ENCODE measurements at places on chromosomes 12 and 14.

DNA sequence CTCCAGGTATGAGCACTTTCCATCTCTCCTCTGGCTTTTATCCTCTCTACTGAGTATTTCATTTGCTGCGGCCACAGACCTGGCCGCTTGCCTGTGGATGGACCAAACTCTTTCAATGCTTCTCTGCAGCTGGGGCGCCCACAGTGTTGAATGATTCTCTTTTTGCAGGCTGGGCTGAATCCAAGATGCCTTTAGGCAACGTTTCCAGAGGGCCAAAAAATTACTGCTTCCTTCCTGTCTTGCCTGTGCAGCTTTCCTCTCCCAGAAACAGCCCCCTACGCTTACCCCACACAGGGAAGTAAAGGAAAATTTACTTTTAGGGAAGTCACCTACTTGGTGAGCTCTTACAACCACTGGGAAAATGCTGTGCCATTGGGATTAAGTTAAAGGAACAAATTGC is 55.6 kb upstream of the JDP2 start:
- DNase-seq, result no peak

DNA sequence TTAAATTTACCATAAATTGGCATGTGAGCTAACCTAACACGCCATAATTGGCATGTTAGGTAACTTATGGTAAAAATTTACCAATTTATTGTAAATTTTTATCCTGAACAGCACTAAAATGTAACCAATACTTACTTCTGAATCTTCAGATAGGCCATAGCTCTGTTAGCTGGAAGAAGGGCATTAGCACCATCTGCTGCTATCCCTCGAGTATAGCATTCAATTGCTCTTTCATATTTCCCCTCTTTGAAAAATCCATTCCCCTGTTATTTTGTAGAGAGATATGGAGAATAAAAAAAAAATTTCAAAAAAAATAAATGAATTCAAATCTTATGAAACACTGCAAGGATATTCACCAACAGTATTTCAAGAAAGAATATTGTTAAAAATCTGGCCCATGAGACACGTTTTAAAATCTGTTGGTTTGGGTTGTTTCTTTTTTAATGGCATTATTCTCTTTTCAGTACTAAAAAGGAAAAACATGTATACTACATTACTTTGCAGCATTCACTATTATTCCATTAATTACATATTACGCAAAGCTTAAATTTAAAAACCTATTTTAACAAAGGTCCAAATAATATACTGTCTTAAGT is 19.1 kb downstream of the RPAP3 start:
- DNase-seq, result no peak

GRCh38 chr14:73472185-73473114 is 14.1 kb upstream of the NUMB start:
- DNase-seq, result no peak

- DNase-seq, result no peak
Measured at GRCh38 chr12:114580306-114580705, 103.7 kb downstream of the TBX3 start.

DNA sequence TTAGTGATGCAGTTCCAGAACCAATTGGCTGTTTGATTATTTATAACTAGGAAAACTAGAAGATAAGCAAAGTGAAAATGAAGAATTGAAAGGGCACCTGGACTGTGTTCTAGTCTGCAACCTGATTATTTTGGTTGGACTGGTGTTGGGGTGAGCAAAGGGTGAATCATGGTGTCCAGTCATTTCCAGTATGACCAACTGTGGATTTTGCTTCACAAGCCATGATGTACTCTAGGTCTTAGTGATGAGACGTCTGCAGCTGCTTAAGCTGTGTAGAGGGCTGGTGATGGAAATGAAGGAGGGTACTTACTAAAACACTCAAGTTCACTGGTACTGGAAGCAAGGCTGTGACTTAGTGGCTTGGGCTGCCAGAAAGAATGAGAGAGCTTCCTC is 193.2 kb upstream of the FRMD6 start:
- no peak for DNase-seq

DNA sequence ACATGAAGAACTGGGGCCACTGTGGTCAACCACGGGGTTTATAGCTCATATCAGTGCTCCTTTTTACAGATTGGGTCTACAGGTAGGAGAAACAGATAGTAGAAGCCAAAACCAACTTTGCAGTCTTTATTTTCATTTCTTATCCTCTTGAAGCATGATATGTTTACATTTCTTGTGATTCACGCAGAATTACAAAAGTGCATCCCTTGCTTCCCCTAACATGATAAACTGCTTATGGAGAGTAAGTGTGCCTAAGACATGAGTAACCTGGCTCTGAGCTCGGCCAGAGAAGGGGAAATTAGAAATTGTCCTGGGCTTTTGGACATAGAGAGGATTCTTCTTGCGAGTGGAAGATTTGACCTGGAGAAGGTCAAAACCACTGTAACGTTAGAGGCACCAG is 18.4 kb downstream of the PWP1 start:
- no peak for DNase-seq

DNA sequence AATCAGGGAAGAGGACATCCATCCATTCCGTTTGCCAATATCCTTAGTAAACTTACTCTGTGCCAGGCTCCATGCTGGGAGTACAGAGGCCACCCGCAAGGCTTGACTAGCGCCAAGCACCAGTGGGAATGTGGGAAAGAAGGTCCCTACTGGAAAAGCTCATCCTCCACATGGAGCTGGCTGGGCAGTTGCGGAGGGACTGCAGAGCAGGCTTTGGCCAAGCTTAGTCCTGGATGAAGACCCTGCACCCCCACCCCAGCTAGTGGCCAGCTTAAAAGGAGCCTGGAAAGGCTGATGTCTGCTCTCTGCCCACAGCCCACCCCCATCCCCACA is 22.4 kb upstream of the EIF2B2 start:
- no peak for DNase-seq

GRCh38 chr12:81617915-81618314 is 141.2 kb downstream of the PPFIA2 start:
- no peak for DNase-seq

DNA sequence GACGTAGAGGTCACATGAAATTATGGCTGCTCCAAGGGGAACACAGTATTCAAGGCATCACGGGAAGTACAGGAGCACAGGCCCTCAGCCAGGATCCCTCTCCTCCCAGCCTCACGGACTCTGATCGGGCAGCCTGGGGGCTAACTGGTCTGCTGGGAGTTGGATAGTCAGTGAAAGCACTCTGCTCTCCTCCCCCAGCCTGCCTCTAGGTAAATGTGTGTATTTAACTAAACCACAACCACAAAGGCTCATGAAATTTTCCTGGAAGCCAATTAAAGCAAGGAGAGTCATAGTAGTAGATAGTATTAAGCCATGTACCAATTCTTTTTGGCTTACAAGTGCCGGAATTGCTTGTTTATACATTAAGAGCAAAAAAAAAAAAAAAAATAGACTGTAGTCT is 254.3 kb downstream of the MSRB3 start:
- DNase-seq, result no peak

DNA sequence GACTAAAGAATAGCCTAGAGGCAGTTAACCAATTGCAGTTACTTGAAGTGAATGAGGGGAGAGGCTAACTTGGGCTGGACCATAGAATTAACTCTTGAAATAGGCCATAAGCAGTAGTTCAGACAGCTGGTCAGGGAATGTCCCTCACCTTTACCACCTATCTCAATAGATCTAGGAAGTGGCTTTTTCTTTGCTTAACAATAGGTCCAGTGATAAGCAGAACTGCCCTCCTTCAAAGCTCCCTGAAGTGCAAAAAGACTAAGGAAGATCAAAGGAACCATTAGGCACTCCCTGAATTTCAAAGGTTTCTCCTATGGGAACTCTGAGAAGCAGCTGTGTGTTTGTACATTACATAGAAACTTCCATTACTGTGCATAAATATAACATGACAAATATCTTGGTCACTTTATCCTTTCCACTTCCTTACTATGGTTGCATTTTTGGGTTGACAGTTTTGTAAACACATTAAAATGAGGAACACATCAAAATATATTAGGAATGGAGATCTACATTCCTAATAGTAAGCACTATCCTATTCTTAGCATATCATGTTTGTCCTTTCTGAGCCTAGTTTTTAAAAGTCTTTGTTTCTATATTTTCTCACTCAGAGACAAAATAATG is 7.2 kb upstream of the NAA30 start:
- no peak for DNase-seq

DNA sequence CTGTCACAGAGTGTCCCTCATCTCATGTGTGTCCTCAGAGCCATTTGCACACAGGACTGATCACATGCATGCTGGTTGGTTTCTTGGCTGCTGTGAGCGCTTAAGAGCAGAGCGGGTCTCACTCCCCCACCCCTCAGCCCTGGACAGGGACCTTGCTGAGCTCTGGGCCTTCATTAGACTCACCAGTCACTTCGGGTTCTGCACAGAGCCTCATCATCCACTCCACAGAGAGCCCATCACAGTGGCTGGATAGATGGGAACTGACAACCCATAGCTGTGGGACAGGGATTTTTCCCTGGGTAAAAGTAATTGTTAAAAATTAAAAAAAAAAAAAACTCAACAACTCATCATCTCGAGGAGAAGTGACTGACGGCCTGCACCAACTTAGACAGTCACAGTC is 8.2 kb downstream of the GLRX5 start:
- DNase-seq, result no peak

DNA sequence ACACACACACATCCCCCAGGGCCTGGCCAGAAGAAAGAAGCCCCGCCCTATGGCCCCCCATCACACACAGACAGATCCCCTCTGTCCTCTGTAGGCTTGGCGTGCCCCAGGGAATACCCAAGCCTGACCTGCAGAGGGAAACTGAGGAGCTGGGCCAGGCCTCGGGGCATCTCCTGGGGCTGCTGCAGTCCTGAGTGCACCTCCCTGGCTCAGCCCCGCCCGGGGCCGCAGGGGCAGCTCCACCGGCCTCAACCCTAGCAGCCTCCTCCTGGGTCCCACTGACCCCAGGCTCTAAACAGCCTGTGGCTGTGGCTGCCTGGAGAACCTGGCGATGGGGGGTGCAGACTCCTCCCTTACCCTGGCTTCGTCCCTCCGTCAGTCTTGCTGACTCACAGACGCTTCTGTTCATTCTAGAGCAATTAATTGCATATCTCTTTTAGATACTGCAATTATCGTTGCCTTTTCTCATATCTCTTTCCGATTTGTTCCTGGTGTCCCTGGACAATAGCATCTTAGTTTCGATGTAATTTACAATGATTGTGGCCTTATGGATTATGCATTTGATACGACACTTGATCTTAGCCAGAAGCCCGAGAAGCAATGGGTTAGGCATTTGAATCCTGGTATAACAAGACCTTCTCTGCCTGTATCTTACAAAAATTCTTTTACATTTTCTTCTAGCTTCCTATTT is 45.8 kb upstream of the EIF5 start:
- no peak for DNase-seq

- no peak for DNase-seq
Measured at GRCh38 chr14:100748944-100749343, 22.3 kb downstream of the DLK1 start.

DNA sequence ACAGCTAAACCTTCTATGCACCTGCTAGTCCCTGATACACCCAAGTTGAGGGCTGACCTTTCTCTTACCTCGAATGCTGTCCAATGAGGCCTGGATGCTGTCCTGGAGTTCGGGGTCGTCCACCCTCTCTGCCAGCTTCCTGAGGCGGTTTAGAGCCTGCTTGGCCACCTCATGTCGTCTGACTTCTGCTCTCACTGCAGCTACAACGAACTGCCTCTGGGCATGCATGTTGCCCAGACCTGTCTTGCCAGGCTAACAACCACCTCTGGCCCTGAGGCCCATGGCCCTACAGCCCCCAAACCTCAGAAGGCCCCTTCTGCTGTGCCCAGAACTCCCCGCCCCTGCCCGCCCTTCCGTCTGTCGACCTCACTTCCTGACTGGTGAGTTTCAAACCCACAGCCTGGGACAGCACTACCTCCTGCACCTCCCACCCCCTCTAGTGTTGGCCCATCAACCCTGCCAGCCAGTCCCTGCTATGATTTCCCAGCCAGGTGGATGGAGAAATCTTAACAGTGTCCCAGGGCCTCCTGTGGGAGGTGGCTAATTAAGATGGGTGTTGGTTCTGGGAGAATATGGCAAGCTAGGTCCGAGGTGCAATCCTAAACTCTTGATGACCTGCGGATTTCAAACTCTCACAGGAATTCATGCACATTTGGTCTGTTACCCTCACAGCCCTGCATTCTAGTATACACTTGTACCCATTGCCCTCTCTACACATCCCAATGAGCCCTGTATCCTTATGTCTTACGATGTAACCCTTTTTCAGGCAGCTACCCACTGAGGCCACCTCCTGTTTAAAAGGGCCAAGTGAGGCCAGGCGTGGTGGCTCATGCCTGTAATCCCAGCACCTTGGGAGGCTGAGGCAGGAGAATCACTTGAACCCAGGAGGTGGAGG is 2.7 kb upstream of the TSPAN31 start:
- peak; percentile 53 for DNase-seq

DNA sequence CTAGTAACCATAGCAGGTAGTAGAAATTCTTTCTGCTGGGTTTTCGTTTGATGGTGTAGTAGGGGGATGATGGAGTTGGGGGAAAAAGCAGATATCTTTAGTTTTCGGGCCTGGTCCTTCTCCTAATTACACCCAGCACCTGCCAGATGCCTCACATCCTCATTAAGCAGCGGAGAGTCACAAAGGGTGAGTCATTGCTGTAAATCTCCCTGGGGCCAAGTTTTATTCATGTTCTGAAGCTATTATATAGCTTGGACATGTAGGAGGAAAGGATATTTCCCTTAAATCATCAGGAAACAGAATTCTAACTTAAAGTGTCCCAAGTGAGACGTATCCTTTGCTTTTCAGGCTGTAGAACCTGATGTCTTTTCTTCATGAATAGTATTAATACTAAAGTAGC is 4.9 kb upstream of the NECAP1 start:
- DNase-seq, result no peak

- no peak for DNase-seq
Measured at GRCh38 chr12:107457362-107457935, 228.2 kb upstream of the PWP1 start.

DNA sequence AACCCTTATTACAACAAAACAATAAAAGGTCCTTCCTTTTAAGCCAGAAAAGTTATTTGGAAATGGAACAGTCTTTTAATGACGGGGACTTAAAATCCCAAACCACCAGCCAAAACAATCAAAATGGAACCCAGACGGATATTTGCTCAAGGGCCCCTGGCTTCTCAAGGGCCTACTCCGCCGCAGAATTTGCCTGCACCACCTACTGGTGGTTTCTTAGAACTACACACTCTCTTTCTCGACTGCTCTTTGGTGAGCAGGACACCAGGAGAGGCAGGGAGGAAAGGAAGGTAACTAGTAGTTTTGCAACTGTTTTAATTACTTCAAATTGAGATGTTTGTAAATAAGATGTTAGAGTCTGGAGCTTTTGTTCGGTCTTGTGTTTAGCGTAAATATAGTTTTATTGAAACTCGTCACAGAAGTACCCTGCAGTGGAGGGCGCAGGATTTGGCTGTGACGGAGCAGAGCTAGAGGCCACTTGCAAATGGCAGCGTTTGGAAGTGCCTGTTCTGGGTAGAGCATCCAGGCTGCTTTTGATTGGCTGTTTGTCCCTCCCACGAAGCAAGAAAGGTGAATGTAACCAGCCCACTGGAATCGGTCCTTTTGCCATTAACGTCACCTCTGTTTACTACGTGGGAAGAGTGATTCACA is 238.5 kb downstream of the CACNA1C start:
- no peak for DNase-seq

GRCh38 chr14:102351023-102351422 is 11.7 kb downstream of the CINP start:
- DNase-seq, result no peak

GRCh38 chr14:75208843-75209242 is 32.4 kb upstream of the TMED10 start:
- no peak for DNase-seq

- no peak for DNase-seq
Measured at GRCh38 chr12:55673638-55674037, 34.1 kb downstream of the ITGA7 start.

- DNase-seq, result no peak
Measured at GRCh38 chr12:113422030-113422885, at the start of gene SDSL. Gene SDSL, plus strand, starts transcription at chr12:113422380. Its CDS starts 5,603 bp downstream, at chr12:113427983.

GRCh38 chr12:18690653-18691052 is 47.2 kb downstream of the PLCZ1 start:
- DNase-seq, result no peak

Measured in activated T-helper 1 cell treated with anti-CD3 and anti-CD28 coated beads, Interleukin-2, amount 50 U/mL, for 16 hours (primary cell).